ENCODE measurements at places on chromosomes 3 and 15. TPM values are rescaled to one million over a fixed set of nuclear protein-coding genes. Genes with fewer than 3 reads are reported as not detected.
A peak's percentile ranks its signal among the peaks of the same experiment; 100 is the strongest.

DNA sequence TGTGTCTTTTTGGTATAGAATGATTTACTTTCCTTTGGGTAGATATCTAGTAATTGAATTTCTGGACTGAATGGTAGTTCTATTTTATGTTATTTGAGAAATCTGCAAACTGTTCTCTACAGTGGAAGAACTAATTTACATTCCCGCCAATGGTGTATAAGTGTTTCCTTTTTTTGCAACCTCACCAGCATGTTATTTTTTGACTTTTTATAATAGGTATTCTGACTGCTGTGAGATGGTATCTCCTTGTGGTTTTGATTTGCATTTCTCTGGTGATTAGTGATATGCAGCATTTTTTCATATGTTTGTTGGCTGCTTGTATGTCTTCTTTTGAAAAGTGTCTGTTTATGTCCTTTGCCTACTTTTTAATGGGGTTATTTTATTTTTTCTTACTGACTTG, 607.2 kb downstream of the OTOL1 start:
- no peak for DNase-seq

DNA sequence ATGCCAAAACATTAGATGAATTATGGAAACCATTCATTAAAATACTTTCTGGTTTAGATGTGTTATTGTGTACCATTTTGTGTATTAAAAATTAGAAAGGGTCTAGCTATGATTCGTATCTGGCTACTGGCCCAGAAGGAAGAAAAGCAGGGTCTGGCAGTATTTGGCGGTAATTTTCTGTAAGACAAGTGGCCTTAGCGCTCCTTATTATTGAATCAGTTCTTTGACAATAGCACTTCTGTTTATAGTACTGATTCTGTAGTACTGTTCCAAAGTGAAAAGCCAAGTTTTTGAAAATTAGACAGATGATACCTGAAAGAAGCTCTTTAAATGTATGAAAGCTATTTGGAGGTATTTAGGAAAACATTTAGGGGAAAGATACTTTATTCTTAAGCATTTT, 10.2 kb downstream of the GLCE start:
- DNase-seq: no peak

DNA sequence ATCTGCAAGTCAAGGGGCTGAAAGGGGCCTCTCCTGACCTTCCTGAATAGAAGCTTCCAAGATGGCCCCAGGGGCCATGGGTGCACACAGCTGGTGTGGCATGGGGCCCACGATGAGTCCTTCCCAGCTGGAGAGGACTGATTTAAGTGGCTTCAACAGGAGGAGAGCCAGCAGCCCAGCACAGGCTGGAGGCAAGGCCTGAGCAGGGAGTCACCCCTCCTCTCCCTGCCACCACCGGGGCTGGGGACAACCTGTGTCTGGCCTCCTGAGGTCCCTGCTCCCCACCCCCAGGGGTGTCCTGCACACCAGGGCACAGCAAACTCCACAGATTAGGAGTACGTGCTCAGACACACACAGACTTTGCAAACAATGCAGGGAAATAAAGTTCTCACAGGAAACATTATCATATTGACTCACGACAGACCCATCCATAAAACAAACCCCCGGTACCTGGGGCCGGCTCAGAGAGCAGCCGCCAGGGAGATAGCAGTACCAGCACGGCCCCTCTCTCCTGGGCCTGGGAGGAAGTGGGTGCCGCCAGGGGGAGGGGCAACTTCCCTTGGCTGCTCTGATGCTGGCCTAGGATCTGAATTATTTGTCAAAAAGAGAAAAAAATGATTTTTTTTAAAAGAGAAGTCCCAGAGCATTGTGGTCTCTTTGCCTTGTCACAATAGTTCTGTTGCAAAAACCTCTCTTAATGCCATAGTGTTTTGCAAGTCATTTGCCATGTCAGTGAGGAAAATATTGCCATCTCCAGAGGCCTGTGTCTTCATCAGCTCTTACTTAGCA, 21.9 kb upstream of the TSEN2 start:
- DNase-seq: no peak

Gene MRPS25
- 56.5 TPM for total RNA-seq

DNA sequence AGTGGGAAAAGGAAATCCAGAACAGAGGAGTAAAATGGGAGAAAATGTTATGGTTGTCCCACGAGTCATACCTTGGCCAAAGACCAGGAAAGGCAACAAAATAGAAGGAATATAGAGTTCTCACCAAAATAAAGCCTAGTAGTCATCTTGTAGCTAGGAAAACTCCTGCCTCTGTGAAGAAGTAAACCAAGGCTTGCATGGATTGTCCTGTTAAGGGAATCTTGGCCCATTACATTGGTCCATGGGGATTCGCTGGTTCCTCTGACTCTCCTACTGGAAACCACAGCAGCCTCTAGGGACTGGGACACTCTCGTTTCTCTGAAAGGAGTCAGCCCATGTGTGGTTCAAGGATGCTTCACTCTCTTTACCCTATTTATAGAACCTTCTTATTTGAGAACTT, 62.9 kb upstream of the FNDC3B start:
- no peak for DNase-seq

Gene P4HTM
- total RNA-seq: 19.1 TPM

DNA sequence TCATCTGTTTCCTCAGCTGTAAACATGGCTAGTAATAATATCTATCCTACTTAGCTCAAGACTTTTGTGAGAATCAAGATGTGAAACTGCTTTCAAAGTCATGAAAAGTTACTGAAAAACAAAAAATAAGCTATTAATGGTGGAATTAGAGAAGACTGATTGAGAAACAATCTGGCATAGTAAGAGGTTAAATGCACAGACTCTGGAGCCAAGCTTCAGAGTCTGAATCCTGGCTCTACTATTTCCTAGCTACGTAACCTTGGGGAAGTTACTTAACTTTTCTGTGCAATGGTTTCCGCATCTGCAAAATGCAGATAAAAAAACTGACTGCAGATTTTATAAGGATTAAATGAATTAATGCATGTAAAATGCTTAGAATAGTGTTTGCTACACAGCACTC, 28.8 kb downstream of the LRRFIP2 start:
- DNase-seq: no peak

DNA sequence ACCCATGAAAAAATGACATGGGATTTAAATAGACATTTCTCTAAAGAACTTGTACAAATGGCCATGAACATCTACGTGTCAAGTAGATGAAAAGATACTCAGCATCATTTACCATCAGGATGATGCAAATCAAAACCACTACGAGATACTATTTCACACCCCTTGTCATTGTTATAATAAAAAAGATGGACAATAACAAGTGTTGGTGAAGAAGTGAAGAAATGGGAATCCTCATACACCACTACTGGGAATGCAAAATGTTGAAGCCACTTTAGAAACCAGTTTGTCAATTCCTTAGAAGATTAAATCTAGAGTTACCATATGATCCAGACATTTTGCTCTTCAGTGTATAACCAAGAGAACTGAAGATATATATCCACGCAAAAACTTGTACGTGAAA, 57.9 kb downstream of the TIMP4 start:
- no peak for DNase-seq

DNA sequence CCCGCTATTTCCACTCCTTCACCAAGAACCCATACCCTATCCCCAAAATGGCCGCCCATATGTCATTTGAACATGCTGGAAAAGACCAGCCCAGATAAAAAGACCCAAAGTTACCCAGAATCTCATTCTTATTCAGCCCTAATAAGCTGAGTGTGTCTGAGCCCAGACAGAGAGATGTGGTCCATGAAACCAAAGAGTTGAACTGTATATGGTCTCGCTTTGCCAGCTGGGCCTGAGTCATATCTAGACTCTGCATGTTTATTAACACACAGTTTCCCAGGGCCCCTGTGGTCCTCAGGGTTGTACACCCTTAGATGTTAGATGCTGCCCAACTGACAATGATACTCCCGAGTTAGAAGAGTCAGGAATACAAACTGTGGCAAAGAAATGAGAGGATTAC, 201.9 kb upstream of the STRIT1 start:
- DNase-seq: no peak

GRCh38 chr3:51276046-51276445, 109.0 kb upstream of the MANF start:
- DNase-seq: no peak

Gene TM2D3
- total RNA-seq: 28.0 TPM

Gene HDC
- not detected for total RNA-seq

DNA sequence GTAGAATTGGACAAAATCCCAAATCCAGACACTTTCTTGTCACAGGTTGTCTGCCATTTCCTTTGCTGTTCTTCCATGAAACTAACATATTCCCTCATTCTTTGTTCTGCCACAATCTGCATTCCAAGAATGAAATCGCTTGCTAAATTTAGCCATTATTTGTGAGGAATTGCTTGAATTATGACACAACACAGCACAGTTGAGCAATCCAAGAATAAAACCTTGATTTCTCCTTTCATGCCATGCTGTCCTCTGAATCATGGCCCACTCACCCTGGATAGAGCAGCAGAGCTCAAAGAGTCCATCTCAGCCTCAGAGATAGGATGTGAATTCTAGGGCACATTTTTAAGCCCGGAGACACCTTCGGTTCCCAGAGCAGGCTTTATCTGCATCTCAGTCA, 35.2 kb upstream of the GREM1 start:
- DNase-seq: no peak

Gene ATP13A5
- not detected for total RNA-seq

Gene ALDH1A2
- total RNA-seq: 0.31 TPM

Gene NGRN
- 101 TPM for total RNA-seq

Gene ST6GAL1
- 80.9 TPM for total RNA-seq

GRCh38 chr15:63331456-63331855, 50.2 kb downstream of the CA12 start:
- DNase-seq: no peak

Gene IRAK2
- total RNA-seq: 1.5 TPM

- peak; percentile 29 for DNase-seq
These were observed 65.5 kb downstream of the SRGAP3 start for GRCh38 chr3:9183811-9184460.

DNA sequence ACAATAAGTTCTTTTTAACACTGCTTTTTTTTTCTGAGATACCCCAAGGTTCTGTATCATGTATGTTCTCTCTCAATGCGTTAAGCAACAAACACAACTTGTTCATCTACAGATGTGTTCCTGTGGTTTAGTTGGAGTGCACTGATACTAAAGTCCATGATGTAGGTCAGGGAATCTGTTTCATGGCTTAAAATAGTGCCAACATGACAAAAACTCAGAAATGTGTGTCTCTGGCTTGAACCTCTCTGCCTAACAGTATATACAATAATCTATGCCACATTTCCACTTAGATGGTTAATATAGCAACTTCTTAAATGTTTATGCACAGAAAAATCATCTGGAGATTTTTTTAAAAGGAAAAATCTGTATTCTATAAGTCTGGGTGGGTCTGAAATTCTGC, 51.1 kb downstream of the TM4SF18 start:
- DNase-seq: no peak

Gene OR5K2
- total RNA-seq: not detected

Gene ZNF501
- total RNA-seq: 5.3 TPM

DNA sequence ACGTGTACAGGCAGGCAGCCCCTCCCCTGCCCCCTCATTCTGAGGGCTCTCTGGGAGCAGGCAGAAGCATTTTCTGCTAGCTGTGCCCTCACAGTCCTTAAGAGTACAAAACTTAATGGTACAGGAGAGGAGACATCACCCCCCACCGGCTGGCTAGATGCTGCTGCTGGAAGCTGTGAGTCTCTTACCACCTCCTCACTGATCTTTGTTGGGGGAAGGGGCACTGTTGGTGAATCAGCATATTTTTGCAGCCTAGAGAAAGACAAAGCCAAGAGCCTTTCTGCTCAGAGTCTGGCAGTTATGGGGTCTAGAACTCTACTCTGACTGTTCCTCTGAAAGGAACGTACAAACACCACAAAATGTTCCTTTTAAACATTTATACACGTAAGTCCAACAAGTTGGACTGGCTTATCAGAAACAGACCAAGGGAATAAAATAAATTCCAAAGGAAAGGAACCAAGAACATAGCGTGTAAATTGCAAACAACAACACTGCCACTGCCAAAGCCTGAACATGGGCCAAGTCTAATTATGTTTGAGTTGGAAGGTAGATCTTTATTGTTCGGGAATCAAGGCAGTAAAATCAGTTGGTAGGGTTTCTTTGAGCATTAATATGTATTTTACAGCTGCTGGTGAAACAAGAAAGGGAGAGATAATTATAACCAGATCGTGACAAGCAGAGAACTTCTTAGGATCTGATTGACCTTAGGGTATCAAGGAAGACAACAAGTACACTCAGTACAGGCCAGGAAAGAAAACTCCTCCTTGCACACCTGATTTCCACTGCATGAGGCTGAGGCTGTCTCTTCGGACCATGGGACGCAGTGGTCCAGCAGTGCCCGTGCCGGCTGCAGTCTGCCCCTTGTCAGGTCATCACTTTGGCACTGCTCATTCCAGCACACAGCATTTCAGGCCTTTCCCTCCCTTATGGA, 27.4 kb downstream of the CLK3 start:
- no peak for DNase-seq

DNA sequence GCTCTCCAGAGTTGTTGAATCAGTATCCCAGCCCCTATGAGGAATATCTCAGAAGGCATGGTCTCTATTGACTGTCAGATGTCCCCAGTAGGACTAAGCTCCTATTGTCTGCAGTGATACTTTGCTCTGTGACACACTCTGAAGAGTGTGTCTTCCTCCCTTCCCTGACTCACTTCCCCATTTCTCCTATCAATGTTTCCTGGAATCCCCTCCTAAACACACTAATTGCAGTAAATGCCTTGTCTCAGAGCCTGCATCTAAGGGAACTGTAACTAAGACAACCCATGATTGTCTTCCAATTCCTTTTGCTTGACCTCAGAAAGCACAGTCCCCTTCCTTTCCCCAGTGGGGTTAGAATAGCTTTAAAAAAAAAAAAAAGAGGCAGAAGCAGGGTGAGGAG, 397.3 kb upstream of the PROK2 start:
- no peak for DNase-seq
